ENCODE measurements at places on chromosomes 1 and 21.
A peak's percentile ranks its signal among the peaks of the same experiment; 100 is the strongest.

- DNase-seq: peak; percentile 25
These were observed at the start of gene TLR5 for GRCh38 chr1:223142795-223143536. TLR5 (minus strand) TSS chr1:223143248; CDS start chr1:223113031, 30,217 bp downstream.

DNA sequence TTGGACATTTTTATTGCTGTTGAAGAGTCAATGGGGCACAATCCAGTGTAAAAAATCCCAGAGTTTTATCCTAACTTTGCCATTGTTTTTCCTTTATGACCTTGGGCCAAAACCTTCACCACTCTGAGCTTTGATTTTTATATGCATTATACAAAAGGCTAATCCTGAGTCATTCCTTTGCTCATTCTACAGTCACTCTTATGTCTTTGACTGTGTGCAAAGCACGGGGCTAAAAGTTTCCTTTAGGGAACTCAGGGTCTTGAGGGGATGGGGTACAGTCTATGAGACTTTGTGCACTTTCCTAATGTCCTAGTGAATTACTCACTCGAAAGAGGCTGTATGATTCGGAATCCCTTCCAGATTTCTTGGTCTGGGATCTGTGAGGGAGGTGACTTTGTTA lies 543.2 kb upstream of the CAMK1G start:
- no peak for DNase-seq

DNA sequence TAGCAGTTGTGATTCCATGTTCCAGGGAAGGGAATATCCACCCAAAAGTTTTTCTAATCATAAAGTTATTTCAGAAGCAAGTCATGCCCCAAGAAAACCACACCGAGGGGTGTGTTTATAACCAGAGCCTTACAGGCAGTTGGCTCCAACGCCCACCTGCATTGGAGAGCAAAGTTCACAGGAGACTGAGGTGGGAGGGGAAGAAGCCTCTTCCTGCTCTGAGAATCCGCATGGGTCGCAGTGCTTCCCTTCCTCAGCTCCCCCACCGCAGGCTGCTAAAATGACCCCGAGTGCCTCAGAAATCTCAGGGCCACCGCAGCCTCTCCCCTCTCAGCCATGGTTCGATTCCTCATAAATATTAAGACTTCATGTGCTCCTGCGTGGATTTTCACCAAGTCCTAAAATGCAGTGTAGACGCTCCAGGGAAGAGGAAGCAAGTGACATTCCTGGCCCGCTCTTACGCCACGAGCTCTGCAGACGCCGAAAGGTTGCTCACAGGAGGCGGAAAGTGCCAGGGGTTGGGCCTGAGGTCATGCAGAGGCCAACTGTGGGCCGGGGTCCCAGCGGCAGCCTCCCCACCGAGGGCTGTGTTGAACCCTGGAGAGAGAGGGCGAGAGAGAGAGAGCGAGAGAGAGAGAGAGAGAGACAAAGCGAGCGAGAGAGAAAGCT lies 13.4 kb upstream of the SPSB1 start:
- DNase-seq: no peak

DNA sequence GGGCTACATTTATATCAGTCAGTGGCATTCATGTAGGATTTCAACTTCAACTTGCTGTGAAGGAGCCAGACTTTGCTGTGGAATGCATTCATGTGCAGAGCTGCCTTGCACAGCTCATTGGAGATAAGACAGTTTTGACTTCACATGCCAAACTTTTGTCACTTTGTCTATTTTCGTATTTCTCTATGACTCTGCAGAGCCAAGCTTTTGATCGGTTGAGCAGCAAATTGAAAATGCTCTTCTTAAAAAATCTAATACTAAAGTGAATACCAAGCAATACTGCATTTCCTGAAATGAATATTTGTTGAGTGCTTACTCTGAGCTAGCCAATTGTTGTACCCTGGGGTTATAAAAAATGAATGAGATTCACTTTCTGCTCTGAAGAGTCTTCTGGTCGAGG lies 388.7 kb downstream of the ST6GALNAC3 start:
- DNase-seq: no peak

- no peak for DNase-seq
These were observed 5.6 kb downstream of the SLAMF8 start for GRCh38 chr1:159832309-159832708.

- DNase-seq: no peak
These were observed 1.4 kb downstream of the HS2ST1 start for GRCh38 chr1:86915737-86916235.

DNA sequence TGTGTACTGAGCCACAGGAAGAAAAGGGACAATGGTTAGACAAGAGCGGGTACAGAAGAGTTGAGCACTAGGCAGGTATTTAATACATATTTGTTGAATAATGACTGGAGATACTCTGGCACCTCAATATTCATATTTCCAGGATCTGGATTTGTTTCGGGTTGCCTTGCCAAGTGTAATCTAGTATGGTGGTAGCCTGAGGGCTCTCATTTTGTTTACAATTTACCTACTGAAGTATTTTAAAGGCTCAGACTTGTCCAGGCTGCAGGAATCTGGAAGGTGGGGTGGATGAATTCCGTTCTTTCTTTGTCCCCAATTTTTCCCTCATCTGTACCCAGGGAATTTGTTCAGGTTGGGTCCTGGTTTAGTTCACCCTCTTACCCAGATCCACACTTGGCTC lies 95.0 kb downstream of the CACHD1 start:
- DNase-seq: no peak

GRCh38 chr1:119286587-119287181 lies 81.9 kb upstream of the HAO2 start:
- peak; percentile 33 for DNase-seq

DNA sequence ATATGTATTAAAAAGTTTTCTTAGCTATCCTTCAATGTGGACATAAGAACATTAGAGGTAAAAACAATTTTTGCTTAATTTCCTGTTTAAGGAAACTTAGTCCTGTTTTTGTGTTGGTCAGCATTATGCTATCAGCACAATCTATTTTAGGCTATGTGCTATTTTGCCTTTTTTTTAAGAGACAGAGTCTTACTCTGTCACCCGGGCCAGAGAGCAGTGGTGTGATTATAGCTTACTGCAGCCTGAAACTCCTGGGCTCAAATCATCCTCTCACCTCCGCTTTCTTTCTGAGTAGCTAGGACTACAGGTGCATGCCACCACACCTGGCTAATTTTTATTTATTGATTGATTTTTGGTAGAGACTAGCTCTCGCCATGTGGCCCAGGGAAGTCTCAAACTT lies 199.1 kb upstream of the TMPRSS15 start:
- no peak for DNase-seq

DNA sequence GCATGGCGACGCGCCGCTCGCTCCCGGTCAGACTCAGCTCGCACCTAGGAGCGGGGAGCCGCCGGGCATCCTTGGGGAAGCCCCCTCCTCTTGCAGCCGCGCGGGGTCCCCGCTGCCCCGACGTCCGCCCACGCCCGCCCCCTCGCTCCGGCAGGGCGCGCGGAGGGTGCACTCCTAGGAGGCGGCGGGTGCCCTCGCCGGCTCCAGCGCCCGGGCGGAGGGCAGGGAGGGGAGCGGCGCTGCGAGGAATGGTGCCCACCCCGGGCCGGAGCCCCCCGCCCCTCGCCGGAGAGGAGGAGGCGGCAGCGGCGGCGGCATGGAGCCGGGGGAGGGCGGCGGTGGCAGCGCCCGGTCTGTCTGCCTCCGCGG lies 488 bp downstream of the FAM78B start:
- DNase-seq: no peak

GRCh38 chr1:226678701-226679100 lies 60.4 kb downstream of the ITPKB start:
- no peak for DNase-seq

DNA sequence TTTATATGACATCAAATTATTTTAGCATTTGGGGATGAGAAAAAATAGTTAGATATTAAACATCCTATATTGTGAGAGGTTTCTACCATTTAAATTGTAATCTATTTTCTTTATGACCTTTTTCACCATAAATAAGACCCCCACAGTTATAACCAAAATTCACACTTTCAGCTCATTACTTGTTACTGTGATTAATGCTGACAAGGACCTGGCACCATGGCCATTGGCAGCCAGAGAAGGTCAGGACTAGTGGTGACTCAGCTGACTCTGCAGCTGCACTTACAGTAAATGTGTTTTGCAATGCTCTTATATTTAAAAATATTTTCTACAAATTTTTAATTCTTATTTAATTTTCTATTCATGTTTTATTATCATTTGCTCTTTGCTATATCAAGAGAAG lies 133.3 kb upstream of the C1orf105 start:
- DNase-seq: peak; percentile 48

DNA sequence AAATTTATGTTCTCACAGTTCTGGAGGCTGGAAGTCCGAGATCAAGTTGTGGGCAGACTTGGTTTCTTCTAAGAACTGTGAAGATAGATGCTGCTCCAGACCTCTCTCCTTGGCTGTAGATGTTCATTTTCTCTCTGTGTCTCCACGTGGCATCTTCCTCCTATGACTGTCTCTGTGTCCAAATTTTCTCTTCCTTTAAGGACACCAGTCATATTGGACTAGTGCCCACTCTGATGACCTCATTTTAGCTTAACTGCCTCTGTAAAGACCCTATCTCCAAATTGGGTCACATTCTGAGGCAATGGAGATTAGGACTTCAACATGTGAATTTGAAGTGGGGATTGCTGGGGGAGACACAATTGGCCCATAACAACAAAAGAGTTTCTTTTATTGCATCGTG lies 125.3 kb upstream of the ETS2 start:
- no peak for DNase-seq

- no peak for DNase-seq
These were observed 1.2 kb downstream of the GART start for GRCh38 chr21:33540711-33541104.

Data from cerebellar cortex (tissue), 1 donor.